ENCODE measurements at places on chromosomes 1 and 21. TPM values are rescaled to one million over a fixed set of nuclear protein-coding genes. Genes with fewer than 3 reads are reported as not detected.

DNA sequence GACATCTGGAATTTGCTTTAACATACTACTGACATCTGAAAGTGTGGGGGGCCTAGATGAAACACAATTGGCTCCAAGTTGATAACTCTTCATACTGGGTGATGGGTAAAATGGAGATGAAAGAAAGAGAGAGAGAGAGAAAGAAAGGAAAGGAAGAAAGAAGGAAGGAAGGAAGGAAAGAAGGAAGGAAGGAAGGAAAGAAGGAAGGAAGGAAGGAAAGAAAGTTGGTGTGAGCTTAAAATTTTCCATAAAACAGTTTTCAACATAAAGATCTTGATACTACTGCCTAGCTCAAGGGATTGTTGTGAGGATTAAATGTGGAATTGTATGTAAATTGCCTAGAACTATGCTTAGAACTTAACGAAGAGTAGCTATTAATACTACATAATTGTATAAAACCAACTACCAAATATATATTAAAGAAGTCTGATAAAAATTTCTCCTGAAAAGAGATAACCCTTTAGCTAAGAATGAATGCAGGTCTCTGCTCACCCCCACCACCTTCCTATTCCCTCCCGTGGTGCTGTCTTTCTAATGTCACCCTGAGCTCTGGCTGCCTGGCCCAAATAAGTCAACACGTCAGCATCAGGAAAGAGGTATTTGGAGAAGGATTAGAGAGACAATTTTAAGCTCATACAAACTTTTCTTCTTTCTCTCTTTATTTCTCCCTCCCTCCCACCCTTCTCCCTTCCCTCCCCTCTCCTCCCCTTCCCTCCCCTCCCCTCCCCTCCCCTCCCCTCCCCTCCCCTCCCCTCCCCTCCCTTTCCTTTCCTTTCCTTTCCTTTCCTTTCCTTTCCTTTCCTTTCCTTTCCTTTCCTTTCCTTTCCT, 89.3 kb upstream of the SGIP1 start:
- DNase-seq: no peak

GRCh38 chr1:201888282-201889089, at the start of gene SHISA4:
SHISA4 (plus strand) TSS chr1:201888898; CDS start chr1:201888995, 97 bp downstream.
- peak; percentile 76 for DNase-seq

DNA sequence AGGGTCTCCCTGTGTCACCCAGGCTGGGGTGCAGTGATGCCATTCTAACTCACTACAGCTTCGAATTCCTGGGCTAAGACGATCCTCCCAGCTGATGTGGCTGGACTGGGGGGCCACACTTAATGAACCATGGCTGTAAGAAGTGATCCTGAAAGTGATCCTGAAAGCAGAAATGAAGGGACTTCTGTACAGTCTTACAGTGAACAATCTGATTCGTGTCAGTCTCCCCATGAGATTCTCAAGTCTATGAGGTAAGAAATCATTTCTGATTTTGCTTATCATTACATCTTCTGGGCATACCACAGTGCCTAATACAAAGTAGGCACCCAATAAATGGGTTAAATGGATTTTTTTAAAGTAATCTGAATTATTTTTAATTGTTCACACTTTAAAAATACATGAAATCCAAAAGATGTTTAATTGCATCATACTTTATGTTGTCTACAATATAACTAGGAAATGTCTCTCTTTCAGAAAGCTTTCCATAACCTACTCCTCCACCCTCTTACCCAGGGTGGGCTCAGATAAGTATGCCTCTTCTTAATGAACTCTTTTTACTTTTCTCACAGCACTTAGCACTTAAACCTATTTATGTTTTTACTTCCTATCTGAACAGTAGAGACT, 21.5 kb downstream of the TUT4 start:
- no peak for DNase-seq

GRCh38 chr1:76843821-76844464, 23.3 kb upstream of the ST6GALNAC5 start:
- DNase-seq: no peak

BSDC1 gene
- total RNA-seq: 84.9 TPM

DNA sequence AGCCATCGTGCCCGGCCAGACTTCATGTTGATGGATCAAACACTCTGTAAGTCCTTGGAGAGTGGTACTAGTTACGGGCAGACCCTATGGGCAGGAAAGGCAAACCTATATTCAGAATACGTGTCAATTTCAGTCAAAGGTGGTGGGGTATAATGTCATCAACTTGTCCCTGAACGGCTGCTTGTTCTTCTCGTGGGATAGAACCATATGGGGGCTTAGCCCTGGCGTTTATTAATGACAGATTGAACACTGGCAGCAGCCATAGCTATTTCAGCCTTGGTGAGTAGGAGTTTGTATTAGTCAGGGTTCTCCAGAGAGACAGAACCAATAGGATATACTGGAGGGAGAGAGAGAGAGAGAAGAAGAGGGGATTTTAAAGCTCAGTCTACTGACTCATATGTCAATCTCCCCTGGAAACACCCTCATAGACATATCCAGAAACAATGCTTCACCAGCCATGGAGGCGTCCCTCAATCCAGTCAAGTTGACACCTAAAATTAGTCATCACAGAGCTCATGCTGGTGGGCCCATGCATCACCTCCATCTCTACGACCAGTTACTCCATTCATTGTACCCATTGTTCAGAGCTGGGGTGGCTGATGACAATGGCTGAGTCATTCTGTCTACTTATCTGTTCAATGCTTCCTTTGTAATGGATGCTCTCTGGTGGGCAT, 16.1 kb upstream of the AQP10 start:
- DNase-seq: no peak
